ENCODE measurements at places on chromosomes 13 and 19. TPM values are rescaled to one million over a fixed set of nuclear protein-coding genes. Genes with fewer than 3 reads are reported as not detected.
A peak's percentile ranks its signal among the peaks of the same experiment; 100 is the strongest.

GRCh38 chr19:33132425-33132824 lies 511 bp downstream of the WDR88 start:
- DNase-seq, result peak; percentile 70

The TNFSF13B gene
- 0.10 TPM for total RNA-seq

DNA sequence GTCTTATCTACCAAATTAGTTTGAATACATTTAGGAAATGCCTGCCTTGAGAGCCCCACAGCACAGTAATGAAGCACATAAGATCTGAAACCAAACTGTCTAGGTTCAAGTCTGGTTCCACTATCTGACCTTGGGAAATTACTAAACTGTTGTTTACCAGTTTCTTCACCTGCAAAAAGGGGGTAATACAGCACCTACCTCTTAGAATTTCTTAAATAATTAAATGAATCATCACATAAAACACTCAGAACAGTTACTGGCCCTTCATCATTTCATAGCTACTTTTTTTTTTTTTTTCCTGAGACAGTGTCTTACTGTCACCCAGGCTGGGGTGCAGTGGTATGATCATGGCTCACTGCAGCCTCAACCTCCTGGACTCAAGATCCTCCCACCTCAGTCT lies 59.6 kb downstream of the USP12 start:
- no peak for DNase-seq

GRCh38 chr19:33204136-33204973 lies 10.2 kb downstream of the LRP3 start:
- no peak for DNase-seq

The RASIP1 gene
- 14.8 TPM for total RNA-seq

- no peak for DNase-seq
Measured at GRCh38 chr13:20080377-20081164, 80.3 kb downstream of the GJA3 start.

GRCh38 chr19:14318873-14319272 lies 62.4 kb upstream of the ADGRE5 start:
- peak; percentile 80 for DNase-seq

- DNase-seq, result peak; percentile 89
Measured at GRCh38 chr19:50050406-50051227, 24.8 kb downstream of the ZNF473 start.

The KIR2DL4 gene
- not detected for total RNA-seq

The RFXAP gene
- 6.3 TPM for total RNA-seq

DNA sequence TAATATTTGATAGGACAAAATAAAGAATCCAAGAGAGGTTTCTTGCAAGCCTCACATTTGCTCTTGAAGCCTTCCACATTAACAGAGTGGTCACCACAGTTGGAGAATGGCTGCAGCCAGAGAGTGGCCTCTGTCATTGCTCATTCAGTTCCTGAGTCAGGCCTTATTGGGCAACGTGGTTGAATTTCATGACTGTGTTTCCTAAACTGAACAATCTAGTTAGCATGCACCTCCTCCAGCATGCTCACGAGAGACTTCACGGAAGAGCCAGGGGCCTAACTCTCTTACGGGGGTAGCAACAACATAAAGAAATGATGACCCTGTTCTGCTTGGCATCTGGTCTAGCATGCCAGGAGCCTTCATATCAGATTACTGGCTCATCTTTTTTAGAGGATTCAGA lies 9.6 kb upstream of the UBL3 start:
- no peak for DNase-seq

DNA sequence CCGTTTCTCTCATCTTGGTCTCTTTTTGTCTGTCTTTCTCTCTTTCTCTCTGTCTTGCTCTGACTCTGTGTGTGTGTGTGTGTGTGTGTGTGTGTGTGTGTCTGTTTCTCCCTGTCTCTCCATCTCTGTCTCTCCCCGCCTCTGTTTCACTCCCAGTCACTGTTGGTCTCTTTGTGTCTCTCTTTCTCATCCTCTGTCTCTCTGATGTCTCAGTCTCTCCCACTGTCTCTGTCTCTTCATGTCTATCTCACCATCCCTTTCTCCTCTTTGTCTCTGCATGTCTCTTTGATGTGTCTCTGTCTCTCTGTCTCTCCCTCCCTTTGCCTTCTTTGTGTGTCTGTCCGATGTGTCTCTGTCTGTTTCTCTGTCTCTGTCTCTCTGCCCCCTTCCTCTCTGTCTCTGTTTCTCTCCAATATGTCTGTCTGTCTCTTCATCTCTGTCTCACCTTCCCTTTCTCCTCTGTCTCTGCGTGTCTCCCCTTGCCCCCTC lies 2.5 kb downstream of the NFIC start:
- no peak for DNase-seq

- DNase-seq, result peak; percentile 17
Measured at GRCh38 chr13:109249780-109250528, 536.4 kb downstream of the IRS2 start.

DNA sequence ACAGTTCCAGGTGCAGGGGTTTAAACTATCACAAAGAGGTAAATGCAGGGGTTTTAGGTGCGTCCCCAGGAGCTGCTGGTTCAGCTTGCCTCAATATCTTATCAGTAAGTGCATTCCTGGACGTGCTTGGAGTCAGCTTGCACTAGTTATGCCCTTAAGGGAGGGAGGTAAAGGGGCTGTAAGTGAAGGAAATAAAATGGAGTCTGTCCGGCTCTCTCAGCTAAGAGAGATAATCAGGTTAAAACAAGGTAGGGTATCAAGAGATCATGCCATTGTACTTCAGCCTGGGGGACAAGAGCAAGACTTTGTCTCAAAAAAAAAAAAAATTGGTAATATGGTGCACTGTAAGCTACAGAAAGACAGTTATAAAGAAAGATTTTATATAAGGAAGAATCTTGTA lies 69.7 kb downstream of the ZNF100 start:
- DNase-seq, result no peak

DNA sequence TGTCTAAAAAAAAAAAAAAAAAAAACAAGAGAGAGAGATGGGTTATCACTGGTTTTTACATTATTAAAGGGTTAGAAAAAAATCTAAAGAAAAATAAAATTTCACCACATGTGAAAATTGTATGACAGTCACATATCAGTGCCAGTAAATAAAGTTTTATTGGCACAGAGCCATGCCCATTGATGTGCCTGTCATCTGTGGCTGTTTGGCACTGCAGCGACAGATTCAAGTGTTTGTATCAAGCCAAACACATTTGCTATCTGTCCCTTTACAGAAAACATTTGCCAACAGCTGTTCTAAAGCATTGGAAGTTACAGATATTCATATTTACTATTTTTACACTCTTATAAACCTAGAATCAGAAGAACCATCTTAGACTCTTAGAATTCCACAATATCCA lies 16.3 kb downstream of the FCHO1 start:
- DNase-seq, result no peak

GRCh38 chr19:58585442-58586132 lies 12.5 kb upstream of the MZF1 start:
- DNase-seq, result no peak

The FXYD3 gene
- not detected for total RNA-seq

The GRIN3B gene
- 0.23 TPM for total RNA-seq

DNA sequence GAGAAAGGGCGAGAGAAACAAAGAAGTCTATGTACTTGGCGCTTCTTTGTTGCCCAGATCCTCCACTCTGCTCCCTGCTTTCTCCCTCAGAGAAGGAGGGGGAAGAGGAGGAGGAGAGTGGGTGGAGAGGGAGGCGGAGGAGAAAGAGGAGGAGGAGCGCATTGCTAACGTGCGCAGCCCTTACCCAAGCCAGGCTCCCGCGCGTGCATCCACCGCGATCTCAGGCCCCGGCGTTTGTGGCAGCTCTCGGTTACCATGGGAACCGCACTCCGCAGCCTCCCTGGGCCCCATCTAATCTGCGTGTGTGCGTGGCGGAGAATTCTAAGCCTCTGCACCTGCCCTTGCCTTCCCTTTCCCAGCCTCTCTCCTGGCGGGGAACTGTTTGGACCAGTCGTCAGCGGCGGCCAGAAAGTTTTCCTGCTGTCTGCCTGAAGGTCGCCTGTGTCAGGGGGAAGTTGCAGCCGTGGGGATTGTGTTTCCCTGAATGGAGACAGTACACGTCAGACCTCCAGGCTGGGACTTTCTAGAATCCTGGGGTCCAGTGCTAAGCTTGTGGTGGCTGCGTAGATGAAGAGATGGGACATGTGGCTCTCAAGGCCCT lies at the start of gene ERICH6B:
TSS of gene ERICH6B (minus strand) at position 239 of the 601 bp plus-strand sequence. CDS start 18,734 bp downstream, outside the sequence.
- peak; percentile 91 for DNase-seq
